NCI-H226 (cell line): ENCODE measurements at places on chromosomes 7 and 10.

GRCh38 chr7:26188206-26188956 is 12.2 kb downstream of the HNRNPA2B1 start:
- DNase-seq = no peak

- no peak for DNase-seq
Observed at GRCh38 chr10:476455-476780, 213.1 kb downstream of the DIP2C start.

DNA sequence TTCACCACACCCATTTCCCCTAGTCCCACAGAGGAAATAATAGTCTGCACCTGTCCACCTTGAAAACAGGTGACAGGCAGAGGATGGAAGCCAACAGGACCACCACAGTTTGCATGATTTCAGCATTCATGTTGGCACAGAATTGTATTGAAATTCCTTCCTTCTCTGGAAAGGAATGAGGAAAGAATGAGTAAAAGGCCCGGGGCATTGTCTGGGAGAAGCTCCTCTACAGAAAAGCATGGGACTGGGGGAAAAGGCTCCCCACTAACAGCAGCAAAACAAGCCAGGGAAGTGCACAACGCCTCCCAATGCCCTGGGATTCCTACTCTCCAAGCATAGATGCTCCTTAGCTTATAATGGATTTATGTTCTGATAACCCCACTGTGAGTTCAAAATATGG is 28.5 kb upstream of the TOMM7 start:
- DNase-seq = peak; percentile 61

DNA sequence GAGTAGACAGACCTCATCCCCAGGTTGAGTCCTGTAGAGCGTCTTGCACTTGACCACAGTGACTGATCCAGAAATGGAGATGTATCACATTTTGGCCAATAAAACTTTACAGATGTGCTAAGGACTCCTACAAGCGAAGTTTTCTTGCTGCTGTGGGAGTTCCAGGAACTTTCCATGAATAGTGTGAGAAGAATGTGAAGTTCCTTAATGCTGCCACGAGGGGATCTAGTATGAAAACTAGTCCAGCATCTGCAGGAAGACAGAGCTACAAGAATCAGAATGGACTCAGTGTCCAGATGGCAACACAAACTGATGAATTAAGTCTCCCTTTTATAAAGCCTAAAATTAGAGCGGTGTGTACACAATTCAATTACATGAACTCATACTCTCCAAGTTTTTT is 14.8 kb upstream of the LSM8 start:
- no peak for DNase-seq

DNA sequence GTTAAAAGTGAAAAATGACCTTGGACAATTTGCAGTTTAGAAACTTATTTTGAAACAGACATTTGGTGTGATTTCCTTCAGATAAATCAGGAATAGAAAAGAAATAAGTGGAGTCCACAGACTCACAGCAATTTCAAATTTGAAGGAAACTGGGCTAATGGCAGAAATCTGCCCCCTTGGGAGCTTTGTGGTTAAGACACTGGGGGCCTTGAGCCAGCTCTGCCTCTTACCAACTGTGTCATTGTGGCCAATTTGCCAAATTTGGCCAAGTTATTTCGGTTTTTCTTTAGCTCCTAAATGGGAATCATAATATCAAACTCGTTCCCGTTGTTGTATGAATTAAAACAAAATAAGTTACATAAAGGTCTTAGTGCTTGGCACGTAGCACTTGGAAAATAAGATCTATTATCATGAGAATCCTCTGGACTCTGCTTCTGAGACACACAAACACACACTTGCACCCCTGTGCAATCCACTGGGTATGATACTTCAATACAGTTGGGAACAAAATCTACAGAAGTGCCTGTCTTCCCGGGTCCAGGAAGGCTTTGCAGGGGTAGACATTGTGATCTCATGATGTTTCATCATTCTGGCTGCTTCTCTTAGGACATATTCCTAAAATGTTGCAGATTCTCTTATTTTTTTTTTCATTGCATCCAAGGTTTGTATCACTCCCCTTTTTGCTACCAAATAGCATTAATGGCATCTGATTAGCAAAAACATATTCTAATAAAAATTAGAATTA is 4.9 kb downstream of the ARMC3 start:
- no peak for DNase-seq

DNA sequence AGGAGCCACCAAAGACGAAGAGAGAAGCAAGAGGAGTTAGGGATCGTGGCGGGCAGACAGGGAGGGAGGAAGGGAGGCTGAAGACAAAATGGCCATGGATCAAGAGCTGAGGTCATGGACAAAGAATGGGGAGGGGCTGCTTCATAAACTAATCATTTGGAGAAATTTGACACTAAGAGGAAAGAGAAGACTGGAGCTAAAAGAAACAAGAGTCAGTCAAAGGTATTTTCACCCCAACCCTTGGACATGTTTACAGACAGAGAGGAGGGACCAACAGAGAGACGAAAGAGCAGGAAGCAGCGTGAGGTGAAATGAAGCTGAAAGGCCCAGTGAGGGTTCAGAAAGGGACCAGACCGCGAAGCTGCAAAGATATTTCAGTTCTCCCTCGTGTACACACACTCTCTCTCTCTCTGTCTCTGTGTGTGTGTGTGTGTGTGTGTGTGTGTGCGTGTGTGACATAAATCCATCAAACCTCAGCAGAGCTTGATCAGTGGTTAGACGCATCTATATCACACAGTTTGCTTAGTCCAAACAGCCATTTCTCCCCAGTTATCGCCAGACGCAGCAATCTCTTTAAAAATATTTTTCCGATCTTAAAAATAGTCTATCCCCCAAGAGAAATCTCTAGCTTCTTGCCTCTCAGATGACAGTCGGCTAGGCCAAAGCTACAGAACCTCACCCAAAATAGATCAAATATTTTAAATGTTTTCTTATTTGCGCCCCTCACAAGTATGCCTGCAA is 12.5 kb upstream of the CALD1 start:
- DNase-seq = no peak

GRCh38 chr7:38716397-38716796 is 85.2 kb upstream of the AMPH start:
- DNase-seq = no peak
